ENCODE measurements at places on chromosomes 7 and 10.

DNA sequence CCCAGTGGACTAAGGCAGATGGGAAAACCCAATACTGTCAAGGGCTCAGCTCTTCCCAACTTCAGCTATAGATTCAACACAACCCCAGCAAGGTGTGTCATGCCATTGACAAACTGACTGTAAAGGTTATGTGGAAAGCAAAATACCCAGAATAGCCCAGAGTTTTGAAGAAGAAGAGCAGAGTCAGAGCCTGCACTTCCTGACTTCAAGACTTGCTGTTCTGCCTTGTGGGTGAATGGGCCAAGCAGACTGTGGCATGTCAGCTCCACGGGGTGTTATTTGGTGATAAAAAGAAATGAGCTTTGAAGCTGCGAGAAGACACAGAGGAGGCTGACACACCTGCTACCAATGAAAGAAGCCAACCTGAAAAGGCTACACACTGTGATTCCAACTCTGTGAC lies 89.7 kb downstream of the NKX6-2 start:
- no peak for DNase-seq

GRCh38 chr10:94320285-94320914 lies 42.3 kb downstream of the NOC3L start:
- peak; percentile 1 for DNase-seq

DNA sequence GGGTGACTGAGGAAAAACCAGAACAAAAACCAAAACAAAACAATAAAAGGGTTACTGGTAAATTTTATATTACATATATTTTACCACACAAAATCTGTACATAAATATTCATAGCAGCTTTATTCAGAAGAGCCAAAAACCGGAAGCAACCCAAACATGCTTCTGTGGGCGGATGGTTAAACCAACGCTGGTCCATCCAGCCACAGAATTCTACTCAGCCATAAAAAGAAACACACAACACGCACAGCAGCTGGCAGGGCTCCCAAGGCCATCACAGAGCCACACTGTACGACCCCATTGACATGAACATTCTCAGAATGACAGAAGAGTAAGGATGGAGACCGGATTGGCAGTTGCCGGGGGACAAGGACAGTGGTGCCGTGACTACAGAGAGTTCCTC lies 83.6 kb downstream of the PROSER2 start:
- DNase-seq: no peak

GRCh38 chr7:106523482-106523881 lies 137.5 kb downstream of the CCDC71L start:
- DNase-seq: no peak

DNA sequence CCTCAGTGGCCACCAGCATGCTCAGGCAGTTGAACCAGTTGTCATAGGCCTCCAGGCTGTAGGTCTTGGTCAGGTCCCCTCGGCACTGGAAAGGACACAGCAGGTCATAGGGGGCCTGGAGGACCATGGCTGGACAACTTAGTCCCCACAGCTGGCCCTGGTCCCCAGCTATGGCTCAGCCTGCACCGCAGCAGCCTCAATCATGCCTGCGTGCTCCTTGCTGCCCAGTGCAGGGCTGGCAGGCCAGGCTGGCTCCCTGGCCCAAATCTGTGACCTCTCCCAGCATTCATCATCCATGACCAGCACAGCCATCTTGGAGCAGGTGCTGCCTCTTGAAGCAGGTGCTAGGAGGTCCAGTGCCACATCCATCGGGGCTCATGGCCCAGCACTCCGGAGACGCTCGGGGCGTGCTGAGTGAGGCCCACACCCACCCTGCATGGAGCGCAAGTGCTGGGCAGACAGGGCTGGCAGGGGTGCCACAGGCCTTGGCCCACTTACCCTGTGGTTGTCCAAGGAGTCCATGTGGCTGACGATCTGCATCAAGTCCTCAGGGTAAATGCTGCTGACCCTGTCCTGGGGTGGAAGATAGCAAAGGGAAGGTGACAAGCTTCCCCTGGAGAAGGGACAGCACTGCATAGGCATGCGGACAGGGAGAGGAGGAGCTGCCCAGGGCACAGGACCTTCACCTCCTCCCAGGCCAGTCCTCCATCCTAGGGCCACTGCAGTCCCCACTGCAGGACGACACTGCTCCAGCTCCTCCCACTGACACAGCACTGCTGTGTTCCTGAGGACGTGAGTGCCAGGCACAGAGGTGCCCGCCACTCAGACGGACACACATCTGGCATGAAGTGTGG lies 61.7 kb downstream of the CSGALNACT2 start:
- no peak for DNase-seq

GRCh38 chr7:19066170-19066569 lies 51.3 kb downstream of the TWIST1 start:
- DNase-seq: no peak

DNA sequence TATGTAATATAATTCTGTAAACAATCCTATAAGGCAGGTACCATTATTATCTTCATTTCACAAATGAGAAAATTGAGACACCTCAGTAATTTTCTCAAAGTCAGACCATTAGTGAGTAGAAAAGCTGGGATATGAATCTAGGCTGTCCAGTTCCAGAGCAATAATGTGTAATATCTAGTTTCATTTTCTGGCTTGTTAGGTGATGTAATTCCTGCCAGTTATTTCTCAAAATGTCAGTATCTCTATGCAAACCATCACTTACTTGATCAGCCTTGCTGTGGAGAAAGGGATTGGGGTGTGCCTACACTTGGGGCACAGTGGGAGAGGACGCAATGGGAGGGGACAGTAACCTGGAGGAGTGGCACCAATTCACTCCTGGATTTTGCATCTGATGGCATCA lies 157.5 kb downstream of the LYZL1 start:
- DNase-seq: no peak

GRCh38 chr7:156942708-156943090 lies 6.8 kb upstream of the NOM1 start:
- DNase-seq: no peak

DNA sequence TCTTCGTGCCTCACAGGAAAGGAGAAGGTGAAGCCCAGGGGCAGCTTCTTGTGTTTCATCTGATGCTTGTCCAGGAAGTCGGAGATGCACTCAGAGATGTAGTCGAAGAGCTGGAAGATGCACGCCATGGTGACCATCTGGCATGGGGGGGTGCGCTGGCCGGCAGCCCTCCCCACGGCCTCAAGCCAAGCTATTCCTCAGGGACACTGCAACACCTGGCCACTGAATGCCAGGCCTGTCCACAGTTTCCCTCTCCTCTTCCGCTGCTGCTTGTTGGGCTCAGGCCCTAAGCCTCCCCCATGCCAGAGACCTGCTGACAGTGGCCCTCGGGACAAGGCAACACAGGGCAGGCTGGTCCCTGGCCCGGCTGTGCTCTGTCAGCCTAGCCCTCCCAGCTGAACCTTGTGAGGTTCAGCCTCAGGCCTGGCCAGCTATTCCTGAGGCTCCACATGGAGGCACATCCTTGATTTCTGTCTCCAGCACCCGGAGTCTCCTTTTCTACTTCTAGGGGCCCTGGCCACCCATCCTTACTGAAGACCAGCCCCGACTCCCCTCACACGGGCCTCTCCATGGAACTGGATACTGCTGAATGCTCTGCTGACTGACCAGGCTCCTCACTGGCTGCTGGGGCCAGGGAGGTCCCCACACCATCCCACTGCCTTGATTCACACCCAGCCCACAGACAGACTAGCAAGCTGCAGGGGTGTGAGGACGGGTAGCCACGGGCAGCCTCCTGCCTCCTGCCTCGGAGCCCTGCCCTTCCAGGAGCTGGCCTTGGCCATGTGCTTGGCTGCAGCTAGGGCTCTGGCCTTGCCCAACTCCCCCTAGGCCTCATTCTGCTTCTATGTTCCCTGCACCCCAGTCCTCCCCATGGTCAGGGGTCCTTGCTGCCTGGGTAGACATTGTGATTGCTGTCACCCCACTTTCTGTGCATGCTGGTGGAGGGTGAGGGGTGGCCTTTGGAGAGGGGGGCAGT lies 10.1 kb upstream of the MYL7 start:
- no peak for DNase-seq

- no peak for DNase-seq
Observed at GRCh38 chr7:139112316-139112715, 2.8 kb upstream of the ZC3HAV1 start.

- DNase-seq: no peak
Observed at GRCh38 chr7:74103219-74103772, 19.7 kb downstream of the LIMK1 start.

DNA sequence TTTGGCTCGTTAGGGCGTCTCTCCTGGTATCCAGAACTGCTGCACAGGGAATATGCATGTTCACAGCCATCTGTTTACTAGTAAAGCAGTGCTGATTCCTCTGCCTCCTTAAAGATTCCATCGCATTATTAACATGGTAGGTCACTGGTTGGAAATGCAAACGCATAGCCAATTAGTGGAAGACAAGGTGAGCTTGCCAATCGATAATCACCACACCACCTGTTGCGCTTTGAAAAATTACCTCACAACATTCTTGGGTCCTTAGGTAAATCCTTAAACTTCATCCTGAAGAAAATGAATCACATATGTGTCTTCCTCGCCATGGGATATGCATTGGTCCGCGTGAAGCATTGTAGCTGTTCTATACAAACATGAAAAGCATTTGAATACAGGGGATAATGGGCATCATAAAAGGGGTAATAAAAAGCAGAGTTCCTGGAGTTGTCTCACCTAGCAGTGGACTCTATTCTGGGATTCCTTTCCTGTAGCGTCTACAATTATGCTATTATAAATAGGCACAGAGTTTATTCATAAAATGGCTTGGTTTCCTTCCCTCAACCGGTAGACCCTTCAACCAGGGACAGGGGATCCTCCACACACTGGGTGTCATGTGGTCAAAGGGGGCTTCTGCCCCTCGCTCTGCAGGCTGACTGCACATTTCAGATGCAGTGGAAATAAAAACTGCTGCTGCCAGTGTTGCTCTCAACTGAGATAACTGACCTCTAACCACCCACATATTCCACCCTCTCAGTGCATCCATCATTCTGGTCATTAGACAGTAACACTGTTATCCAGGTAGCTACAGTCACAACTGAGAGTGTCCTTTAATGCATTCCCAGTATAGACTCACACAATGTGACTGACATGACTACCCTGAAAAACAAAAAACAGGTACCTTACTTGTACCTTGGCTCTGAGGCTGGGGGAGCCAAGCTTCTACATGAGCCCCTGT lies 389.2 kb upstream of the NFE2L3 start:
- DNase-seq: no peak

GRCh38 chr10:64041185-64041988 lies 520.2 kb downstream of the REEP3 start:
- peak; percentile 71 for DNase-seq

DNA sequence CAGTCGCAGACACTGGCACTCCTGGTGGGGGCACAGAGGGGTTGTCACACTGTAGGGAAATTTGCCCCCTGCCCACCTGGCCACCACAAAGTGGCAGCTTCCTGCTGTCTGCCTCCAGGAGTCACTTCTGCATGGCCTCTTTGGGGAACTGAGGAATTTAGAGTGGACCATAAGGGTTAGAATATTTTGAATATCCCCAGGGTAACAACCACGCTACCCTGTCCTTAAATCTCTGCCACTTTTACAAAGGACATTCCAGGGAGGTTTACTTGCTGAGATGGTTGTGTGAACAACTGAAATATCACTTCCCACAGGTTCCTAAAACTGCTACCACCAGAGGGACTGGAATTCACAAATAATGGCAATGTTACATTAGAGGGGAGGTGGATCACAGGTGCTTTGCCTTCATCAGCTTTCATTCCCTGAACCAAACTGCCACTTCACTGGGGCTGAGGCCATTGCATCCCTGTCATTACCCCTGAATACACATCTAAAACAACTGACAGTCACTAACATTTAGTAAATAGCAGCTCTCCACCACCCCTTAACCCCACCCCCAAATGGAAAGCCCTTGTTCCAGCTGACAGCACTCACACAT lies 88.1 kb upstream of the IFRD1 start:
- no peak for DNase-seq

DNA sequence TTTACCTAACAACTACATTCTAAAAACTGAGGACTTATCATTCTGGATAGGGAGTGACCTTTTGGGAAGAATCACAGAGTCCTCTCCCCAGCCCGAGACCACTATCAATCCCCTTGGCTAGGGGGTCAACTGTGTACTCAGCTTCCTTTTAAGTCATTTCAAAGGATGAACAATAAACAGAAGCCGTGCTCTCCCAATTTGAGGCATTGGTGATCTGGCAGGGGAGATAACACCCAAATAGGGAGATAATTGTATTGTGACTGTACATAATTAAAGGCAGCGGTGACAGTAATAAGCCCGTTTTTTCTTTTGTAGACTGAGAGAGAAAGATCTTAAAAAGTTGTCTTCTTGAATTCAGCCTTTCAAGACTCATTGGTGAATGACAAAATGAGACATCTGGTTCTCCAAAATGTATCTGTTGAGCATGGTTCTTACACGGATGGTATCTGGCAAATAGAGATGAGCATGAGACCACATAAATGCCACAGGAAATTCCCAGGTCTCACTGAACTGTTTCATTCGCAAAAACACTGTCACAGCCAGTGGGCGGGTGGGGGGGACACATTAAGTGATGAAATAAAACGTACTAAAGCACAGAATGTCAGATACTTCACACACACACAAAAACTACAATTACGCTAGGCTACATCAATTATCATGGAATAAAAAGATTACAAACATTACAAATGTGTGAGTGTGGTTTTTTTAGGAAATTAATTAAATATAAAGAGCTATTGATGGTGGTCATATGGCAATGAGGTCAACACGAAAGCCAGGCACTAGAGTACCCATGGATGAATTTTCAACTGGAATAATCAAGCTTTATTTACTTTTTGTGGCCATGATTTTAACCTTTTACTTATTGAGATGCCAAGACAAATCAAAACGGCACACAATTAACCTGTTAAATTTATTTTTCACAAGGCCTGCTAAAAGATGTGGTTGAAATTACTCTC lies 108.4 kb downstream of the HIPK2 start:
- no peak for DNase-seq

DNA sequence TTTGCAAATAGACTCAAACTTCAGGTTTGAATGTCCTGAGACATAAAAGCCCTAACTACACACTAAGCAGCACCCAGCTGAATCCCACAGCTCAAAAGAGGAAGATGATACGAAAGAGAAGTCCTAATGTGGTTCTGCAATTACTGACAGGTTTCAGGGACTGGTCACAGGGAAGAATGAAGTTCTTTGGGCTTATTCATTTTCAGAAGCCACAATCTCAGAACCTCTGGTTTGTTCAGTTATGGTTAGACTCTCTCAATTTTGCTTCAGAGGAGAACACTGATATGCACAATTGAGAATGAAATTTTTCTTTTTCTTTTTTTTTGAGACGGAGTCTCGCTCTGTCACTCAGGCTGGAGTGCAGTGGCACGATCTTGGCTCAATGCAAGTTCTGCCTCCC lies 94.6 kb upstream of the FAM180A start:
- no peak for DNase-seq
